ENCODE measurements at places on chromosomes 3 and 15.
A peak's percentile ranks its signal among the peaks of the same experiment; 100 is the strongest.

- no peak for DNase-seq
Observed at GRCh38 chr15:100713163-100713867, 110.9 kb downstream of the ASB7 start.

- DNase-seq, result no peak
Observed at GRCh38 chr3:127035677-127036076, 52.8 kb downstream of the PLXNA1 start.

DNA sequence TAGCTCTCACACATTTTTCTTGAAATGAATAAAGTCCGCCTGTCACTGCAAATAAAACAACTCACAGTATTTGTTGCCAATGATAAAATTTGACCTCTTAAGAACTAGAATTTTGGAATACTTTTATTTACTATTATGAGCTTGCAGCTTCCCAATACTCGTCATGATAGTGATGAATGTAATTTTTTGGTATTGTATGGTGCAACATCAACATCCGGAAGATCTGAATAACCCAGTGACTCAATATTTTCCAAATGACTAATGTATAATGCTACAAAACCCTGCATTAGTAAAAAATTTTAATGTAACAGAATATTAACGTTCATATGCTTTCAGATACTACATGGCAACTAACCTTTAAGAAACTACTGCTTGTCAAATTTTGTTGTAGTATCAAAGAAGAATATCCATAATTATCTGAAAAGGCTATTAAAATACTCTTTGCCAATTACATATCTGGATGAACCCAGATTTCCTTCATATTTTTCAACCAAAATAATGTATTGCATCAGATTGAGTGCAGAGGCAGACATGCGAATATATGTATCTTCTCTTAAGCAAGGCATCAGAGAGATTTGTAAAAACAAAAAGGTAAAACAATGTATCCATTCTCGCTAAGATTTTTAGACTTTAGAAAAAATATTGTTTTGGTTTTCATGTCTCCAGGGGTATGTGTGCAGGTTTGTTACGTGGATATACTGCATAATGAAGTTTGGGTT lies 95.3 kb downstream of the IGF2BP2 start:
- no peak for DNase-seq

DNA sequence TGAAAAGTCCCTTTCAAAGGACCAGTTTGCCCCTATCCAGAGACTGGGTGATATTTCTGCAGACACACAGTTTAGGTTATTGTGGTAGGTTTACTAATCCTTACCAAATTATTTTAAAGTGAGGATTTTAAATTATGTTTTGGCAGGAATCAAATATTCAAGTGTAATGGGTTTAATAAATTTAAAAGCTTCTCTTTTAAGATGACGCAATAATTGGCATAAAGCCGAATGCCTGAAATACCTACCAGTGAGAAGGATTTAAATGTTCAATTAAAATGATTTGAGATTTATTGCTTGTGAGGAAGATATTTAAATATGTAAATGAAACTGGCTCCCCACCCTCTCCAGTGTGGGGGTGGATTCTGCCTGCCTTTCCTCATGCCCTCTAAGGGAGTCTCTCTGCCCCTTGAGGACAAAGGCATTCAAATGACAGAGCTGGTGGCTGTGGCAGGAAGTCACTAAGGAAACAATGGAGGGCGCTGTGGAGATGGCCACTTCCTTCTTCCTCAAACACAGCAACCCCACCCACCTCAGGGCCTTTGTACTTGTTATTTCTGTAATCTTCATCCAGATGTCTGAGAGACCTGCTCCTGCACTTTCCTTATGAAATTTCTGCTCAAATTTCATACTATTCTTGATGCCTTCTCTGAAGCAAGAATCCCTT lies 131.7 kb downstream of the TNIK start:
- peak; percentile 16 for DNase-seq

DNA sequence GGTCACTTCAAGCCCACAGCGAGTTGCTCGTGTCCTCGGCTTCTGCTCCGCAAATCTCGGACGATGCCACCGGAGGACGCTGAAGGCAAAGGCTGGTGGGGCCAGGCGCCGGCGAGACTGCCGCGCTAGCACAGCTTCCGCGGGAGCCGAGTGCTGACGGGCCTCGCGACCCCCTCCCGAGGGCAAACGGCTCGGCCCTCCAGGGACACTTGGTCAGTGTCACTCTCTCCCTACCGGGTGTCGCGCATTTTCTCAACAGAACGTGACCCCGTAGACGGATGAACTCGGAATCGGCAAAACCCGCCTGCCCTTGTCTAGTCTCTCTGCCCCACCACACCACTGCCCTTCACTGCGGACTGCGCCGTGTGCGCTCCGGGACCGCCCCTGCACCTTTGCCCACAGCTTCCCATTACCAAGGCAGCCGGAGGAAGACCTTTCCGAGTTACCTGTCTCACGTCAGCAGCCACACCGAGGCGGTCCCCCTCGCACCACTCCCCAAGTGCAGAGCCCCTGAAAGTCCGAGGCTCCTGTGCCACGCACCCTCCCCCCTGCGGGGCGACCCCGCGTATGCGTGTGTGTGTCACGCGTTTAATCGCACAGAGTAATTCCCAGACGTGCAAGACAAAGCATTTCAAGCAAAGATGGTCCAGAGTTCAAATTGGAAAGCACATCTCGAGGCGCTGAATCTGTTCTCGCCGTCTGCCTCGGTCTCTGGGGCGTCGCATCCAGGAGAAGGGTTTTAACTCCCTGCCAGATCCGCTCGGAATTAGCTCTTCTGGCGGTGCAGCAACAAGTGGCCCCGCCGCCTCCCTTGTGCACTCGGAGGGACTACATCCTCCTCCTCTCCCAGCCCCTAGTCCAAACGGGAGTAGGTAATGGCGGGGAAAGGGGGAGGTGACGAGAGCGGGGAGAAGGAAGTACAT lies 245.0 kb upstream of the TOPAZ1 start:
- DNase-seq, result no peak

GRCh38 chr3:181311186-181311585 lies 321.6 kb upstream of the DNAJC19 start:
- no peak for DNase-seq

GRCh38 chr15:63288778-63289378 lies 11.5 kb downstream of the APH1B start:
- no peak for DNase-seq

DNA sequence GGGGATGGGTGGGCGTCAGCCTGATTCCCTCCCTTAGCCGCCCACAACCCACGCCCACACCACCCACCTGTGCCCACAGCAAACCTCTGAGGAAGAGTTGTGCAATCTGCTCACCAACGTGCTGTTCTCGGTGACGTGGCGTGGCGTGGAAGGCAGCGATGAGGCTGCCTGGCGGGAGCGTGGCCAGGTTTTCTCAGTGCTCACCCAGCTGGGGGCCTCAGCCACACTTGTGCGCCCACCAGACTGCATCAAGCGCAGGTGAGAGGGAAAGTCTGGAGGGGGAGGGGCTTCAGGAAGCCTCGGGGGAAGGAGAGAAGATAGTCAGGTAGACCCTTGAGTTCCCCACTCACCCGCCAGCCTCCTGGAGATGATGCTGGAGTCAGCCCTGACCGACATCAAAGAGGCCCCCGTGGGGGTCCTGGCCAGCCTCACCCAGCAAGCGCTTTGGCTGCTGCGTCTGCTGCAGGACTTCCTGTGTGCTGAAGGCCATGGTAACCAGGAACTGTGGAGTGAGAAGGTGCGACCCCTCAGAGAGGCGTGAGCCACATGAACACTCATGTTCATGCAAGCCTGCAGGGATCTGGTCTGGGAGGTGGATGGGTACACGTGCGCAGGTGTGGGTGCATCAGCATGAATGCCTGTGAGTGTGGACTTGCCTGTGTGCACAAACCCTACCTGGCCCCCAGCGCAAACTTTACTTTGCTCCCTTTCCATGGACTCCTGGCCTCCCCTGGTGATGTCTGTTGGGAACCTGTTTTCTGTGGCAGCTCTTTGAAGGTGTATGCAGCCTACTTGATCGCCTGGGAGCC lies 21.7 kb downstream of the NBEAL2 start:
- DNase-seq, result no peak

- no peak for DNase-seq
Observed at GRCh38 chr3:88912294-88912877, 195.0 kb upstream of the EPHA3 start.

Data from stimulated activated CD8-positive, alpha-beta memory T cell treated with anti-CD3 and anti-CD28 coated beads, Interleukin-15, amount 100 ng/mL, for 48 hours (primary cell).